ENCODE measurements at places on chromosomes 3 and 15.

- no peak for DNase-seq
These were observed 44.7 kb downstream of the SGO1 start for GRCh38 chr3:20141316-20141715.

- no peak for DNase-seq
These were observed 127.6 kb upstream of the AZI2 start for GRCh38 chr3:28476194-28476593.

- DNase-seq: no peak
These were observed 26.9 kb downstream of the MAP1A start for GRCh38 chr15:43544266-43544665.

- no peak for DNase-seq
These were observed 83.7 kb downstream of the CMSS1 start for GRCh38 chr3:99901200-99901926.

DNA sequence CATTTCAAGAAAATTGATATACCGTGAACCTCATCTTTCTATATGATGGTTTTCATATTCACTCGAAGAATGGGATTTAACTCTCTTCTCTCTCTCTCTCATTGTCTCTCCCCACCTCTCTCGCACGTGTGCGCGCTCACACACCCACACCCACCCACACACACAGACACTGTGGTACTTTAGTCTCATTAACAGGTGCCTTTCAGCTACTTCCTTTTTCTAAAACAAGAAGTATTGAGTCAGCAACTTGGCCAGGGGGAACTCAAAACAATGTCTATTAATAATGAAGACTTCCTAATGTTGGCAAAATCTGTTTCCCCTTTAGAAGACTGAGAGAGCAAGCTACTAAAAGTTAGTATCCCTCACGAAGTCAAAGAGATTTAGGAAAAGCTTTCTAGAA is 150.7 kb downstream of the TMCO5A start:
- DNase-seq: no peak

DNA sequence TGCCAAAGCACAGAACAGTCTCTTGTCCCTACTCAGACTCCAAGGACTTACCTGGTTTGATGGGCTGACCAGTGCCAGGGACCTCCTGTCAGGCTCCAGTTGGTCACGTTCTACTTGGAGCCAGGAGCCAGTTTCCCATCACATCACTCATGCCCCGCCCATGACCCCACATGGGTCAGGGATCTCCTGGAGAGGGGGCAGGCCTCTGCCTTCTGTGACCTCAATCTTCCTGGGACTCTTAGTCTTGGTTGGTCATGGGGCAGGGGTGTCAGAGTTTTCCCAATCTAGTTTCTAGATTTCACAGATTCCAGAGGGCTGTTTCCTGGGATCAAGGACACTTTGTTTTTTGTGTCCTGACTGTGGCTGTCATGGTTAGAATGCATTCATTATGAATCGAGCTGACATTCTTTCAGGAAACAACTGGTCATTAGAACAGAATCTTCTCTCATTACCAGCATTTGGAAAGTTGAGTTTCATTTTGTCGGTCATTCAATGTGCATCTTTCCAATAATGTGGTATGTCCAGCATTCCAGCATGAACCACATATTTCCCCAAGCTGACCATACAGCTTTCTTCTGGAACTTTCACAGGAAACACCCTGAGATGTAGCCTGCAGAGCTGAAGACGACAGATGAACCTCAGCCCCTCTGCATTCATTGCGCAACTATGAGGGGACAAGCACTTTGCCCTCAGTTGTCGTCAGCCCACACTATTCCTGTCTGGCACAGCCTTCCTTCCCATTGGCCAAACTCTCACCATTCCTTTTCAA is 19.8 kb downstream of the CYP19A1 start:
- DNase-seq: no peak

DNA sequence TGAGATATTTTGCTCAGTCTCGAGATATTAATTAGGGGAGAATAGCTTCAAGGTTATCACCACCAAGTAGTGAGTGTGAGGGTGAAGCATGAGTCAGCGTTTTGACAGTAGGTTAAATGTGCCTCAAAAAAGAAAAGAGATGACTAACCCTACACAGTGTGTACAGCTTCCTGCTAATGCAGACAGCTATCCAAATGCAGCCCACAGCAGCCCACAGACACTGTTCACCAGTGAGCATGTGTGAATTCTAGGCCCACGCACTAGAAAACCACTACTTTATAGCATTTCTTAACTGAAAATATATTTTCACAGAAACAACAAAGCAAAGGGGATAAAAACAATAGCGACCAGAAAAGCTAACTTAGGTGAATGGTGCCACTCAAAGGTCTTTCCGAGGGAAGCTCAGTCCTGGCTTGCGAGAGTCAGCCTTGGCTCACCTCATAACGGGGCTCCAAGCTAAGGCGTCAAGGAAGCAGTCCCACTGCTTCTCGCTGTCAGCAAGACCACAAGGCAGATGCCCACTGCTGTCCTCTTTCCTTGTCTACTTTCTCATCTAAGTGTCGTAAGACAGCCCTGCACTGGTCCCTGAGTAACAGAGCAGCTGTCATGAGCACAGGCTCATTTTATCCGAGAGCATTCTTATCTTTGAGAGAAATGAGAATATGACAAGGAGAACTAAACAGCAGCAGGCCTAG is 47.6 kb downstream of the TXNRD3 start:
- no peak for DNase-seq

DNA sequence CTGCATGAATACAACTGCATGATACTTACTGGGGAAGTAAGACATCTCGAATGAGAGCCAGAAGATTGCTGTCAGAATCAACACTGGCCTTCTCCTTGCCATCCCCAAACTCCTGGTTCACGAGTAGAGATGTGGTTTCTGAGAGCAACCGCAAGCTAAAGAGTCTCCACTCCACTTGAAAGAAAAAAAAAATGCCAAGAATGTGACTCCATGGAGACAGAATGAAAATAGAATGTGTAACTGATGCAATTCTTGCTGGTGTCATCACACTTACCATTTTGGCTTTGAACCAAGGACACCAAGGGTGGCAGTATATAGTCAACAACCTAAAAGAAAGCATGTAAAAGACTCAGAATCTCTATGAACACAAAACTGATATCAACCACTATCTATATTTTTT is 280.4 kb downstream of the ULK4 start:
- no peak for DNase-seq

GRCh38 chr3:117540597-117540996 is 831.0 kb downstream of the TUSC7 start:
- DNase-seq: no peak

GRCh38 chr3:142447301-142447851 is 461 bp downstream of the XRN1 start:
- peak; percentile 61 for DNase-seq

DNA sequence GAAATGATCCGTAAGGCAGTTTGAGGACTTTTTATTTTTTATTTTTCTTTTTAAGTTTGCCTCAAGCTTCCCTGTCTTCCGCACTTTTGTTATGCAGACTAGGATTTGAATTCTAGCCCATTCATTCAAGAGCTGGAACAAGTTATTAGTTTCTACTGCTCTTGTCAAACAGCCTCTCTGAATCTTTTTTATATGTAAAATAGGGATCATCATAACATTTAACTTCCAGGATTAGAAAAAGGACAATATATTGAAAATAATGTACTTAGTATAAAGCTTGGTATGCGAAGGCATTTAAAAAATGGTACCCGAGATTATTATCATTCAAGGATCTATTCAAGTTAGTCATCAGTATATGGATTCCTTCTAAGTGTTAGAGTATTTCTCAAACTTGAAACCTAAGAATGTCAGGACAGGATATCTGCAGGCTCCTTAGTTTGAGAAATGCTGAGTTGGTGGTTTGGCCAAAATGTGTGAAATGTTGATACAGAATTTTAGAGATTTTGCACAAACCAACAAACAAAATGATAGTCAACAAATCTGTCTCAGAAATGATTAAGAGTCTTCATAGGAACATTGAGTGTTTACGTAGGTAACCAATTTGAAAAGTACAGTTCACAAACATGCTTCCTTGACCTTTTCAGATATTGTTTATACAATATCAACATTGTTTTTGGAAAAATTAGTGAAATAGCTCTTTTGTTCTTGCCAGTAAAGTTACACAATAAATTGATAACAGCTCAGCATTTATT is 40.5 kb upstream of the IGSF10 start:
- no peak for DNase-seq

DNA sequence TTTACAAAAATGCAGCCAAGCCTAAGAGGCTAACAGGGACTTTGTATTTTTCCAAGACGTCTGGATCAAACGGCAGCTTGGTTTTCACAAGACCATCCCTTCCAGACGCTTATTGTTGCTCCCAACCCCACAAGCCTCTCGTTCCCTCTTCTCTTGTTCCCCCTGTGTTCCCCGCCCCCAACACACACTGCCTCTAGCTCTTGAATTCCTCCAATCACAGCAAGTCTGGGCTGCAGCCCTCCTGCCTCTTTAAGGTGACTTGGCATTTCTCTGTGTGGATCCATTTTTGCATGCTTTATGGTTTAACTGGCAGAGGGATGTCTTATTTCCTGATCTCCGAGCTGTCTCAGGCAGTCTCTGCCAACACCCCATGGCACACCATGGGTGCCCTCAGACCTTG is 182.2 kb downstream of the ABHD5 start:
- no peak for DNase-seq

GRCh38 chr15:67116742-67117141 is 51.3 kb downstream of the SMAD3 start:
- no peak for DNase-seq

DNA sequence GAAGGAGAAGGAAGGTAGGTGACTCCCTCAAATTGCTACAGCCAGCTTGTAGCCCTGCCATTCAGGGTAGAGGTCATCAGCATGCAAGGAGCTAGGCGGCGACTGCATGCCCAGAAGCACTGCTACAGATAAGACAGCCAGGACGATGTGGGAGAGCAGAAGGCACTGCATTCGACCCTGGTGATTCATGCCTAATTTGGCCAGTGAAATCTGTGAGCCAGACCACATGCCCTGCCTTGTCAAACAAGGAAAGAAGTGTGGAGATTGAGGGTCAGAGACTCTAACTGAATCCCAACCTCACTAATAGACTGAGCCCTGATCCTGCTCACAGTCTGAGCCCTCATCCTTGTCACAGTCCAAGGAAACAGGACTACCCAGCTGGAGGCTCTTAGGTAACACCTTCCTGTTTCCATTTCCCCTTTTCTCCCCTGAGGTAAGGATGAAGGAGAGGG is 86.6 kb downstream of the LINGO1 start:
- no peak for DNase-seq

DNA sequence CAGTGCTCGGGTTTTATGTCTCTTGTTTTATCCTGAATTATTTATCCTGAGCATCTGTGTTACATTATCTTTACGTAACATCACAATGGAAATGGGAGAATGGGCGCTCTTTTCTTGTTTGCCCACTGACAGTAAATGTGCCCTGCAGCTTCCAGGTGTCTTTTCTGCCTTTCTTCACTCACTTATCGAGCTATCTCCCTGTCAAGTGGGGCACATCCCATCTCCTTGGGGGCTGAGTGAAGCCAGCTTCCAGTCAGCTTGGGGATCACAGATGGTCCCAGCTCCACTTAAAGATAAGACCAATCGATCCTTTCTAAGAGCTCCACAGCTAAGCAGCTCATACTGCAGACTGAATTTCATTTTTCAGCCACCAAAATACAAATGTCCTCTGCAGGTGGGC is 125.8 kb downstream of the KBTBD8 start:
- DNase-seq: no peak

DNA sequence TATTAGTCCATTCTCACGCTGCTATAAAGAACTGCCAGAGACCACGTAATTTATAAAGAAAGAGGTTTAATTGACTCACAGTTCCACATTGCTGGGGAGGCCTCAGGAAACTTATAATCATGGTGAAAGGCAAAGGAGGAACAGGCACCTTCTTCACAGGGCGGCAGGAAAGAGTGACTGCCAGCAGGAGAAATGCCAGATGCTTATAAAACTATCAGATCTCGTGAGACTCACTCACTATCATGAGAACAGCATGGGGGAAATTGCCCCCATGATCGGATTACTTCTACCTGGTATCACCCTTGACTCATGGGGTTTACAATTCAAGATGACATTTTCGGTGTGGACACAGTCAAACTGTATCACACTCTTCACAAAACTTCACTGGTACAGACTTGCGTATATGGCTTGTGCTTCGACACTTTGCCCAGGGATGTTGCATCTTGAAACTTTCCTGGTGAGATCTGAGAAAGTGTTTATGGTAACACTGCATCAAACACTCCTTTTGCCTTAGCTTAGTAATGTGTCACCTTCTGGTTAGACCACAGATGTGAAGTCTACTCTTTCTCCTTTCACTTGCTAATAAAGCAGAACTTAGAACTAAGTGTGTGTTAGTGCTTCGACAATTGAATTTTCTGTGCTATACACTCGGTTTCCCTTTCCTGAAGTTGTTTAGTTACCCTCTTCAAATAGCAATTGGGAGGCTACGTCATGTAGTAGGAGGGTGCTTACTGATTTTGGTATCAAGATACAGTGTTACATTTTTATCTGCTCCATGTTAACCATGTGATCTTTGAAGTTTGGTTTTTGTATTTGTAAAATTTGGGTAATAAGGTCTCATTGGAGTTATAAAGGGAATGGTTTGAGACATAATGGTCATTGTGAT is 185.7 kb downstream of the LPP start:
- DNase-seq: no peak

GRCh38 chr15:27017168-27017809 is 46.3 kb downstream of the GABRG3 start:
- peak; percentile 22 for DNase-seq

DNA sequence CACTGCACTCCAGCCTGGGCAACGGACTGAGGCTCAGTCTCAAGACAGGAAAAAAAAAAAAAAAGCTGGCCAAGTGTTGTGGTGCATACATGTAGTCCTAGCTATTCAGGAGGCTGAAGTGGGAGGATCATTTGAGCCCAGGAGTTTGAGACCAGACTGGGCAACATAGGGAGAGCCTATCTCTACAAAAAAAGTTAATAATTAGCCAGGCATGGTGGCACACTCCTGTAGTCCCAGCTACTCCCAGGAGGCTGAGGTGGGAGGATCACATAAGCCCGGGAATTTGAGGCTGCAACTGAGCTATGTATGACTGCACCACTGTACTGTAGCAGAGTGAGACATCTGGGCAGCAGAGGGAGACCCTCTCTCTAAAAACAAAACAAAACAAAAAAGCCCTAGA is 58.9 kb downstream of the RBPMS2 start:
- DNase-seq: no peak

Data from NCI-H187 (cell line).